Activated CD4-positive, CD25-positive, alpha-beta regulatory T cell treated with anti-CD3 and anti-CD28 coated beads, Interleukin-2, amount 50 U/mL, for 24 hours (primary cell): ENCODE measurements at places on chromosomes 13 and 19.

DNA sequence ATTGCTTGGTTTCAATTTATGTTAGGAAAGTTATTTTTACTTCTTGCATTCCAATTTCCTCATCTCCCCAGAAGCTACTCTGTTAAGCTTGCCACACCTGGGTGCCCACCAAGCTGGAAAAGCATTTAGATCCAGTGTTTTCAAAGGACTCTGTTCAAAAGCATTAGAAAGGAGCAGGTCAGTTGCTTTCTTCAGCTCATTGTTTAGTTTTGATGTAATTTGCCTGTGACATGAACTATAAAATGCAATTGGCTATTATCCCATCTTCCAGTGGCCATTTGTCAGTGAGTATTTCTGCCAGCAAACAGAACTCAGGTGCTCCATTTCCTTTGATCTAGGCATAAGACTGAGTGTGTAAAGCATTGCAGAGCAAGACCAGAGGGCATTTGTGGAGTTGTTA, 46.7 kb upstream of the RNF113B start:
- no peak for ATAC-seq

DNA sequence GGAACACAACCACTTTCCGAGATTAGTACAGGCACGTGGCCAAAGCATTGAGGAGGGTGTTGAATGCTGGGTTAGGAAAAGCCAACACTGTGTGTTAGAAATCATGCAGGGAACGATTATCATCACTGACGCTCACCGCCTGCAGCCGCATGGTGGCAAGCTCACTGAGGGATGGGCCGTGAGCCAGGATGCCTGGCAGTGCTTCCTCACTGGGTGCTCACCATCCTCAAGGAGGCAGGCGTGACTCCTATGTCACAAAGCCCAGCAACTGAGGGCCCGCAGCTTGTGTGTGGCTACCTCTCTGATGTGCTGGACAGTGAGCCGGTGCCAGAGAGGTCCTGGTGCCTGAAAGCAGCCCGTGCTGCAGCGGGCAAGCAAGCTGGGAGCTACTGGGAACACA, 30.4 kb upstream of the TIMM44 start:
- no peak for ATAC-seq

- ATAC-seq: no peak
Observed at GRCh38 chr19:4695224-4695731, 25.1 kb upstream of the MYDGF start.

DNA sequence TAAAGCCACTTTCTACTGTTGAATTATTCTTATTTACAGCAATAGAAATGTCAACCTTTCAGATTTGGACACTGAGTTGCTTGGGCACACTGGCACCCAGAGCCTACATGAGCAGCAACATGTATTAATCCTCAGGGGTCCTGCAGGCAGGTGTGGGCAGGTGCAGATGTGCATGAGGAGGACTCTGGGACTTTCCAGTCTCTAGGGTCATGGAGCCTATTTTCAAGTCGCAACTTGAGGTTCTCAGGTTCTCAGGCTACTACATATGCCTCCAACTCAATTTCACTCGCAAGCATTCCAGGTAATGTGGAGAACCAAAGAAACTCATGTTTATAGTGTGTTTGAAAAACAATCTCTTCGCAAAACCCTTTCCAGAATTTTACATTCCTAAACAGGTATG, 73.2 kb downstream of the STARD13 start:
- ATAC-seq: no peak

DNA sequence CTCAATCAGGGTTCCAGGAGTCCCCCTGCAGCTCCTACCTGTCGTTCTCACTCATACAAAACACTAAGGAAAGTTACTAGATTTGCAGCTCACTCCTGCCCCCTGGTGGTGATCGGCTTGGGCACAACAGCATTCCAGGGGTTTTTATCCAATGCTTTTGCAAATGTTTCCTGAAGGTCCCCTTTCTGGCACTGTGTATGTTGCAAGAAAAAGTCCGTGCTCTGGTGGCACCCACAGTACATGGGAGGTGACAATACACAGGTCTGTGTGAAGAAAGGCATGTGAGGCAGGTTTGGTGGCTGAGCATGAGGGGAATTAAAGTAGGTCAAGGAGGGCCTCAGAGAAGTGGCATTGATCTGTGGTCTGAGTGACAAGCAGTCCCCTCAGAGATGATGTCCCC, 8.6 kb upstream of the TYK2 start:
- peak; percentile 48 for ATAC-seq

GRCh38 chr13:45482571-45483173, 17.9 kb downstream of the COG3 start:
- no peak for ATAC-seq

GRCh38 chr19:30667227-30667626, 295.0 kb downstream of the ZNF536 start:
- no peak for ATAC-seq

- ATAC-seq: no peak
Observed at GRCh38 chr19:29428071-29428470, 97.7 kb upstream of the VSTM2B start.

DNA sequence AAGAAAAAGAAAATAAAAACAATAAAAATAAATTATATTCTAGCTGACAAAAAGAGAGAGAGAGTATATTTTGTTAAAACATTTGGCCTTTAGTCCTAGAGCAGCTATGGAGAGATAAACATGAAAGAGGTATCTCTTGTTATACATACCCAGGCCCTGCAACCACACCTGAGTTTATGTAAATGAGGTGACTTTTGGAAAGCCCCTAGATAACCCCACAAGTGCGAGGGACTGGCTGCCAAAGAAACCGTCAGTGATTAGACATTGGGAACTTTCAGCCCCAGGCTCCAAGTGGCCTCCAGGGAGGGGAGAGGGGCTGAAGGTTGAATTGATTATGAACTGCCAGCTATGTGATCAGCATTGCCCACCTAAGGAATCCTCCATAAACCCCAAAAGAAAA, 2.1 kb upstream of the NLRP7 start:
- peak; percentile 20 for ATAC-seq

GRCh38 chr13:106426909-106427308, 108.6 kb downstream of the EFNB2 start:
- no peak for ATAC-seq

GRCh38 chr13:87999240-87999700, 328.1 kb downstream of the SLITRK5 start:
- no peak for ATAC-seq

DNA sequence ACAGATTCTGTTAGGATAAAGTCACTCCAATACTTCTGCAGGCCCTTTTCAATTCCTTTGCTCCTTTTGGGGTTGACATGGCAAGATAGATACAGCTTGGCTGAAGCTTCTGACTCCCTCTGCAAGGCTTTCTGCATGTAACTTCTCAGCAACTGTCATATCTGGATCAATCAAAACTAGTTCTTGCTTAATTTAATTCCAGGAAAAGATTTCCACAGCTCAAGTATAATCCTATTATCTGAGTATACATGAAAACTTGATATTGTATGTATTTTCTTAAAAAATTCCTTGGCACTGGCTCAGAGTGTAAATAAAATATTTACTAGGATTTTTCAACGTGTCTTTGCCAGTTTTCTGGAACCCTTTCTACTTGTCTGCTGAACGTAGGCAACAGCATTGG, 109.6 kb downstream of the STARD13 start:
- ATAC-seq: no peak

- no peak for ATAC-seq
Observed at GRCh38 chr13:26475176-26476110, 82.0 kb upstream of the WASF3 start.

GRCh38 chr13:45718992-45719391, 16.9 kb downstream of the CBY2 start:
- ATAC-seq: no peak

DNA sequence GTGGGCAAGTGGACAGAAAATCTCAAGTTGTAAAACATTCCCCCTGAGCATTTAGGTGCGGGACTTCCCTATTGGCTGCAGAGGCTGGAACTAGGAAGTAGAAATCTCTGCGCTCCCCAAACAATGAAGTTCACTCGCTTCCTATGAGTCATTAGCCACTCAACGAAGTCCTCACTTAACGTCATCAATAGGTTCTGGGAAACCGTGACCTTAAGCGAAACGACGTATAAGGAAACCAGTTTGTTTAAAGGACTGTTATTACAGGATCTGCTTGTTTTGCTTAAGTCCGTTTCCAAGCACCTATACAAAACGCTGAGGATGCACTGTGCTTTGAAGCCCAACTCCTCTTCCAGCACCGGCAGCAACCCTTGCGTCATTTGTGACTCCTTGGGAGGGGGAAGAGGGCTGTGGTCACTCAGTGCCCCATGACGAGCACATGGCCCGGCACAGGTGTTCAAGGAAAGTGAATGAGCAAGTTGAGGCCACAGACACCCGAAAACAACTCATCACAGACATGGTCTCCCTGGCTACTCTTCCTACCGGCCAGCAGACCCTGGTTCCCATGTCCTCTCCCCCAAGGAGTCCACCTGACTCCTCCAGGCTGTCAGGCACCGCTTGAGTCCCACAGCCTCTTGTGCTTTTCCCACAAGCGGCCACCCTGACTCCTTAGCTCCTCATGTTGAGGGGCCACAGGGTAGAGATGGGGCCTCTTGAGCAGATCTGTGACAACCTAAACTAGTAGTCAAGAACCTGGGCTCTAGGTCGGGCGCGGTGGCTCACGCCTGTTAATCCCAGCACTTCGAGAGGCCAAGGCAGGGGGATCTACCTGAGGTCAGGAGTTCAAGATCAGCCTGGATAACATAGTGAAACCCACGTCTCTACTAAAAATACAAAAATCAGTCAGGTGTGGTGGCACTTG, 4.8 kb downstream of the RPS16 start:
- ATAC-seq: peak; percentile 74

DNA sequence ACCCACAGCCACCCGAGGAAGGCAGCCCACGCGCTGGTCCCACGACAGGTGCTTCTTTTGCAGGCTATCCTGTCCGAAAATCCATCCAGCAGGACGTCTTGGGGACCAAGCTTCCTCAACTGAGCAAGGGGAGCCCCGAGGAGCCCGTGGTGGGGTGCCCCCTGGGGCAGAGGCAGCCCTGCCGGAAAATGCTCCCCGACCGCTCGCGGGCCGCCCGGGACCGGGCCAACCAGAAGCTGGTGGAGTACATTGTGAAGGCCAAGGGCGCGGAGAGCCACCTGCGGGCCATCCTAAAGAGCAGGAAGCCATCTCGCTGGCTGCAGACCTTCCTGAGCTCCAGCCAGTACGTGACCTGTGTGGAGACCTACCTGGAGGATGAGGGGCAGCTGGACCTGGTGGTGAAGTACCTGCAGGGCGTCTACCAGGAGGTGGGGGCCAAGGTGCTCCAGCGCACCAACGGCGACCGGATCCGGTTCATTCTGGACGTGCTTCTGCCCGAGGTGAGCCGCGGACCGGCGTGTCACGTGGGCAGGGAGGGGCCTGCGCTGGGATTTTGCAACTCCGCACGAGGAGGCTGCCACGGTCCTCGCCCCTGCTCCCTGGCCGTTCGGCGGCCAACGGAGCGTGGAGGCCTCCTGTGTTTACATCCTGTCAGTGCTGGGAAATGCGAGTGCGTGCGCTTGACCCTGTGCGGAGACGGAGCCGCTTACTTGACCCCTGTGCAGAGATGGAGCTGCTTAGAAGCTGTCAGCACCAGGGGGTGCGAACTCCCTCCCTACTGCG, 12.9 kb upstream of the NDUFS7 start:
- ATAC-seq: no peak

DNA sequence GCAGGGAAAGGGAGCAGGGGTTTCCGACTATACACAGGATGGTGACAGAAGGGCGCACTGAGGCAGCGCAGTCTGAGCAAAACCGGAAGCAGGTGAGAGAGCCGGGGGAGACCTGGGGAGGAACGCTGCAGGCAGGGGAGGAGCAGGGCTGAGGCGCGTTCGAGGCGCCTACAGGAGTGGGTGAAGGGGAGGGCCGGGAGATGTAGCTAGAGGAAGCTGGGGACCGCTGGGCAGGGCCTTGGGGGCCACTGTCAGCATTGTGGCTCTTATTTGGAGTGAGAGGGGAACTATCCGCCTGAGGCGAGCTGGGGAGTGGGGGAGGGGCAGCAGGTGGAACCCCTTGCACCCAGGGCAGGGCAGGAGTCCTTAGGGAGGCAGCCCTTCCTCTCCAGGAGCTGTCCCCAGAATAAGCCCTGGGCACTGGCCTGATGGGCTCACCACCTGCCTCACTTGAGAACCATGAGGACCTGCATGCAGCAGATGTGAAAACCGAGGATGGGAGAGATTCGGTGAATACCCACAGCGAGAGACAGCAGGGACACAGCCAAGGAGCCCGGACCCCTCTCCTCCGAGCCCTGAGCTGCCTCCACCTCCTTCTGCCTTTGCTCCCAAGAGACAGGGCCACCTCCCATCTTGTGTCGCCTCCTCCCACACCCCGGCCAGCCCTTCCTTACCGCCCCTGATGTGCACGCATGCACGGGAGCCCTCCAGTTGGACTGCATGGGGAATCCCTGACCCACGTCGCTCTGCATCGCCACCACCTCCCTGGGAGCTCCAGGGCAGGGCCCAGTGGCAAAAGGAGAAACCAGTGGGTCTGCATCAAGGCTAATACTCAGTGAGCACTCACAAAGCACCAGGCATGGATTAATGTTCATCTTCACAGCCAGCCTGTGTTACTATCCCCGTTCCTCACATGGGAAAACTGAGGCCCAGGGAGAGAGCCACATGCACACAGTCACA, 10.3 kb downstream of the AKT2 start:
- peak; percentile 64 for ATAC-seq

DNA sequence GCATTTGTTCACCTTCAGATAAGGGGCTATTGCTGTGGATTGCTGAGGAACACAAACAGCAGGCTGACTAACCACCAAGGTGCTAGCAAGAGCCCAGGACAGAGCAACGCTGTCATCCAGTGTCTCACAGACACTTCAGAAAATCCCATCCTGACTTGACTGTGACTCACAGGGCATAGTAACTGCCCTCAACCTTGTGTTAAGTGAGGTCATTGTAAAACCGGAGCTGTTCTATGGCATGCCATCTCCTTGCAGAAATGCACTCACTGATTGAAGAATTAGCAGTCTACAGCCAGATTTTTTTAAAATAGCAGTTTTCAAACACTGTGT, 51.1 kb downstream of the TNFRSF19 start:
- ATAC-seq: peak; percentile 82

DNA sequence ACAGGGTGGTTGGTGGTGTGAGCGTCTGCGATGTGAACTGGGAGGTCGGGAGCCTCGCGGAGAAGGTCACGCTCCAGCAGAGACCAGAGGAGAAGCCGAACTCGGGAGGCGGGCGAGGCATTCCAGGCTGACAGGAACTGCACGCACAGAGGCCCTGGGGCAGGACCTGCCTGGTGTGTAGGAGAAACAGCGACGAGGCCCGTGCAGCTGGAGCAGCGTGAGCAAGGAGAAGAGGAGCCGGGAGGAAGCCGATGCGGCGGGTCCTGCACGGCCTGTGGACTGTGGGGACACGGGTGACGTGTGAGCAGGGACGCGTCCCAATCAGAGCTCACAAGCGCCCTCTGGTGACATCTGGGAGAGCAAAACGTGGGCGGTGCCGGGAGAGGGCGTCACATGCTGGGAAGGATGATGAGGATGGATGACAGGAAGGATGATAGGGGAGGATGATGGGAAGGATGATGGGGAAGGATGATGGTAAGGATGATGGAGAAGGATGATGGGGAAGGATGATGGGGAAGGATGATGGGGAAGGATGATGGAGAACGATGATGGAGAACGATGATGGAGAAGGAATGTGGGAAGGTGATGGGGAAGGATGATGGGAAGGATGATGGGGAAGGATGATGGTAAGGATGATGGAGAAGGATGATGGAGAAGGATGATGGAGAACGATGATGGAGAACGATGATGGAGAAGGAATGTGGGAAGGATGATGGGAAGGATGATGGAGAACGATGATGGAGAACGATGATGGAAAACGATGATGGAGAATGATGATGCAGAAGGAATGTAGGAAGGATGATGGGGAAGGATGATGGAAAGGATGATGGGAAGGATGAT, 16.1 kb upstream of the MADCAM1 start:
- ATAC-seq: no peak
